ENCODE measurements at places on chromosomes 2 and 18.

- no peak for DNase-seq
Measured at GRCh38 chr18:27797484-27797883, 379.4 kb downstream of the CDH2 start.

GRCh38 chr2:218152777-218153176 lies 14.0 kb downstream of the CXCR1 start:
- DNase-seq, result no peak

GRCh38 chr2:84442888-84443287 lies 16.2 kb downstream of the SUCLG1 start:
- DNase-seq, result no peak

- DNase-seq, result no peak
Measured at GRCh38 chr18:61556862-61557261, 223.6 kb downstream of the CDH20 start.

DNA sequence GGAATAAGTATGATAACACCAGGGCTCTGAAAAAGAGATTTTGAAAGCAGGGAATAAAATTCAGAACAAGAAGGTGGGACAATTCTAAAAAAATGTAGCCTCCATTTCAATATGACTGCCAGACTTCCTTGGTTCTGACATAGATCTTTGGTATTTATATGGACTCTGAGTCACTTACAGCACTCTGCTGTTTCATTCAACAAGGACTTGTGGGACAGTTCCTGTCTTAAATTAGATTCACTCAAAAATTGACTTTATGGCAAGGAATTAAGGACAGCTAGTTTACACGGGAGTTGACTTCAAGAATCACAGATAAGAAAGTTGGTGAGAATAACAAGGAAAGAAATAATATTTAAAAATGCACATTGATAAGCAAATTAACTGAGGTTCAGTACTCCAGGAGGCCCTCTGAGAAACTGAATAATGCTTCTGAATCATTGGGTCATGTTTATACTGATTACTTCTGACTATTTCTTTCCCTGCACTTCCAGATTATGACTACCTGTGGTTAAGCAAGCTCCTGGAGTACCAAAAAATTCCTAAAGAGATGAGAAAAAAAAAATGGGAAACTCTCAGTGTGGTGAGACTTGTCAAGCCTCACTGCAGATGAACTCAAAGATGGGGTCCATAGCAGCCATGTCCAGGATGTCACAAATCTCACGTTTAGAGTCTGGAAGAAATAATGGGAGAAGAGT lies 828.3 kb upstream of the PIK3C3 start:
- DNase-seq, result no peak

DNA sequence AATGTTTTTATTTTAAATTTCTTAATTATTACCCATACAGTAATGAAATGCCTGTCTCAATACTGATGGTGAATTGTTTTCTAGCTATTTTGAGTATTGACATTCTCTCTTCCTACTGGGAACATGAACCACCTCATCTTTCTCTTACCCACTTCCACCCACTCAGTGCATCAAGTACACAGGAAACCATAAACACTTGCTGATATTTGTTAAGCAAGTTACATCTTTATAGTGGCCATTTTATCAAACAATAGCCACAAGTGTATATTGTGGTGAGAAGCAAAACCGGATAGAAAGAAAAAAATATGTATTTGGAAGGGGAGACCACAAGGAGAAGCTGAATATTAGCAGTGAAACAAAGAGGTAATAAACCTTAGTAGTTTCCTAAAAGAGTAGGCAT lies 368.1 kb upstream of the HNRNPA3 start:
- no peak for DNase-seq

GRCh38 chr2:189982780-189983394 lies 79.6 kb downstream of the MSTN start:
- DNase-seq, result no peak

GRCh38 chr2:120769787-120770120 lies 34.1 kb downstream of the GLI2 start:
- no peak for DNase-seq

GRCh38 chr2:15940661-15941480 lies 521 bp downstream of the MYCN start:
- no peak for DNase-seq

DNA sequence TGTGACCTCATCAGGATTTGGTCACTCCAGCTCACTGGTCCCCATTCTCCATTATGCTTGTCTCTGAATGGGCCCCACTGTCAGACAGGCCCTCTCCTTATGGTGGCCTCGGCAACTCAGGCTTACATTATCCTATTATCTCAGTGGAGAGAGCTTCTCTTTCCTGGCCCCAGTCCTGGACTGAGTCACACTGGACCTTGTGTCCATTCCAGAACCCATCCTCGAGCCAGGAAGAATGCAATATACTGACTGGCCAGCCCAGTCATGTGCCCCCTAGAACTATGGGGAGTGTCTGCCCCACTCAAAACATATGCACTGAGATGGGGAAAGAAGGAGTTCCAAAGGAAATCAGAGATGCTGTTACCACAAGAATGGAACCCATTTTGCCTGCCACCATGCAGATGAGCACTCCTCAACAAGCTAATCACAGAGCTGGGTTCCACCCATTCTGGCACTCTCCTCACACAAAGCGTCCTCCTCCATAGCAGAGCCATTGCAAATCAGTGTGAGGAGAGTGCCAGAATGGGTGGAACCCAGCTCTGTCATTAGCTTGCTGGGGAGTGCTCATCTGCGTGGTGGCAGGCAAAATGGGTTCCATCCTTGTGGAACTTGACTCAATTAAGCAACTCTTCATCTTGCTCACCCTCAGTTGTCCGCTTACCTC lies 71.9 kb downstream of the CHRNA1 start:
- no peak for DNase-seq

- no peak for DNase-seq
Measured at GRCh38 chr2:220767591-220768255, 804.4 kb downstream of the EPHA4 start.

DNA sequence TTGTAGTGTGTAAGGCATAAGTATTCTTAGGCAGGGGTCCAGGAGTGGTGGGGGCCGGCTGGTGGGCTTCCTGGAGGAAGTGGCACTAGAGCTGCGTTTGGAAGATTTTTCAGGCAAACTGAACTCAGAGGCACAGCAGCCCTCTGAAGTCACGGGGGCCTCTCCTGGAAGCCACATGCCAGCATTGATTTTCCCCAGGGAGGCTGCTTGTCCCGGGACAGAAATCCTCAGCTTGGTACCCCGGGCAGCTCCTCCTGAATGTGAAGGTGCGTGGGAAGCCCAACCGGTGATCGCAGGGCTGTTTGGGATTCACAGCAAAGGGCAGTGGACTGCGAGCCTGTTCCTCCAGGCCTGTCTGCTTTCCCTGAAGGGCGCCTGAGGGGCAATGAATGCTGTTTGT lies 1.6 kb upstream of the PDIA6 start:
- no peak for DNase-seq

DNA sequence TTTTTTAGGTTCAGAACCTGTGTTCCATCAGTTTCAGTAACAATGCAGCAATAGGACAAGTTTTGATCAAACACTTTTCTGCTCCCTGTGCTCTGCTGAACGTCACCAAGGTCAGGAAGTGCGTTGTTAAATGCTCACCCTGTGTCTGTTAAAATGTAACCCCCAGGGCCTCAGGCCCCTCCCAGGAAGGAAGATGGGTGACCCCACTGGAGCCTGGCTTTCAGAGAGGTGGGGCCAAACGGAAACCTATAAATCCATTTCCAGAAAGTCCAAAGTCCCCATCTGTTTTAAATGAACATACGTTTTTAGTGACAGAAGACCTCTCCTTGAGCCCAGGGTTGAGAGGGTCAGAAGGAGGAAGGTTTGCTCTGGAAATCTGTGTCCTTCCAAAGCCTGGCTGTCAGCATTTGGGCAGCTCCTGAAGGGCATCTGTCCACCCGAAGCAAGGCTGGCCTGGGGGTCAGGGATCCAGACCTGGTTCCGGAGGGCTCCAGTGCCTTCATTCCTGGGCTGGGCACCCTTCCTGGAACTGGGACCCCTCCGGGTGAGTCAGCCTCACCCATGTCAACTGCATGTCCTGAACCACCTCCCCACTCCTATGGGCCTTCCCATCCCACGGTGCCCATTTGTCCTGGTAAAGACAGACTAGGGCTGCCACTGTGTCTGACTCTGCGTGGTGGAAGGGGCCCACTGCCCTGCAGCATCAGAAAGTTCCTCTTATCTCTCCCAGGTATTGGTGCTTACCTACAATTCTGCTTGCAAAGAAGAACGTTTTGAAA lies 117.4 kb upstream of the COPS8 start:
- no peak for DNase-seq

DNA sequence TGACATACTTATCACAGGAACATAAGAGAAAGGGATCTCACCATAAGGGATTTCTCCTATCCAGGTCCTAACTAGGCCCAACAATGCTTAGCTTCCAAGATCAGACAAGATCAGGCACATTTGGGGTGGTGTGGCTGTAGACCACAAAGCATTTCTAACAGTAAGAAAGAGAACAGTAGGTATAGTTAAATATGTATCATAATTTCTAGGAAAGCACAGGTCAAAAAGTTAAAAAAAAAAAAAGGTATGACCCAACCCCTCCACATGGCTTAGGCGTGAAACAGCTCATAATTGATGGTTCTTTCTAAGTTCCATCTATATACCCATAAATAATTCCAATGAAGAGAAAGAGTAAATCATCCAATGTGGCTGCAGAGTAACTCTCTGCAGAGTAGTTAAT lies 6.9 kb downstream of the PRKD3 start:
- no peak for DNase-seq

DNA sequence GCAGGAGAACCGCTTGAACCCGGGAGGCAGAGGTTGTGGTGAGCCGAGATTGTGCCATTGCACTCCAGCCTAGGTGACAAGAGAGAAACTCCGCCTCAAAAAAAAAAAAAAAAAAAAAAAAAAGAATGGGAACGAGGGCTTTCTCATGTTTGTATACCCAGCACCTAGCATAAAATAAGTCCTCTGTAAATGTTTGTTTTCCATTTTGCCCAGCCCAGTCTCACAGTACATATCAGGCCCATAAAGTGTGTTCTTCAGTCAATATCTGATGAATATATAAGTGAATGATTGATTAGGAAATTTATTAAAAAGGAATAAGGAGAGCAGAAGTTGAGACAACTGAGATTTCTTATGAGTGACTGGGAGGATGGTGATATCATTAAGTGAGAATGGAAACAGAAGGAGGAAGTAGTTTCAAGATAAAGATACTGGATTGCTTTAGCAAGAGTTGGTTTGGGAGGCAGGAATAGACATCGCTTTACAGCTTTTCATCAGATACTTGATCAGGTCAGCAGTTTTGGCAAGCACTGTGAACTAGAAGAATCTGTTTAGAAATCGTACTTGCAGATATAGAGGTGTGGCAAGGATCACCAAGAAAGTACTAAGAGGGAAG lies 327.5 kb downstream of the KIAA1328 start:
- no peak for DNase-seq

DNA sequence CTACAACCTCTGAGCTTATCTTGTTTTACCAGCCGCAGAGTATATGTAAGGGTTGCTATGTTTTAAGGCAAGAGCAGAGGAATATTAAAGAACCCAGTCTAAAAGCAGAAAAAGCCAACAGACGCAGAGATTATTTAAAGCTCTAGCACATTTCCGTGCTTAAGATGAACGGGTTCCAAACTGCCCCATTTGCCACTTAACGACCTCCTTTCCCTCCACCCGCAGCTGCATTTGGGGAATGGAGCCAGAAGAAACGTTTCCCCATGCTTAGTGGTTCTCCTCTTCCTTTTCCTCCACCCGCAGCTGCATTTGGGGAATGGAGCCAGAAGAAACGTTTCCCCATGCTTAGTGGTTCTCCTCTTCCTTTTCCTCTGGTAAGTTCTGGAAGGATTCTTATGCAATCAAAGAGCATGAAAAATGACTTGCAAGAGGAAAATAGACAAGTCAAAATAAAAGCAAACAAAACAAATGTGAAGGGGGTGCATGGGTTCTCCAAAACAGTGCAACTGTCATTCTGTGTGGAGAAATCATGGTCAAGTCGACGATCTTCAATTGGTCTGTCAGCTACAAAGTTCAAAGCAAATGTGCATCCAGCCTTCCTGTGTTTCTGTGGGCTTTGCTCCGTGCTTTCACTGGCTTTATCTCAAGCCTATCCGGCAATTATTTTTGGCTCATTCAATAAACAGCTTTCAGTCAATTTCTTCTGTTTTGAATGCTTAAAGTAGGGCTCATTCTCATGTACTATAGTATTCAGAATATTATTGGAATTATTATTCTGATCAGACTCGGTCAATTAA lies 57.8 kb downstream of the DIPK1C start:
- DNase-seq, result no peak

GRCh38 chr2:52327641-52328040 lies 1295.7 kb upstream of the NRXN1 start:
- no peak for DNase-seq

DNA sequence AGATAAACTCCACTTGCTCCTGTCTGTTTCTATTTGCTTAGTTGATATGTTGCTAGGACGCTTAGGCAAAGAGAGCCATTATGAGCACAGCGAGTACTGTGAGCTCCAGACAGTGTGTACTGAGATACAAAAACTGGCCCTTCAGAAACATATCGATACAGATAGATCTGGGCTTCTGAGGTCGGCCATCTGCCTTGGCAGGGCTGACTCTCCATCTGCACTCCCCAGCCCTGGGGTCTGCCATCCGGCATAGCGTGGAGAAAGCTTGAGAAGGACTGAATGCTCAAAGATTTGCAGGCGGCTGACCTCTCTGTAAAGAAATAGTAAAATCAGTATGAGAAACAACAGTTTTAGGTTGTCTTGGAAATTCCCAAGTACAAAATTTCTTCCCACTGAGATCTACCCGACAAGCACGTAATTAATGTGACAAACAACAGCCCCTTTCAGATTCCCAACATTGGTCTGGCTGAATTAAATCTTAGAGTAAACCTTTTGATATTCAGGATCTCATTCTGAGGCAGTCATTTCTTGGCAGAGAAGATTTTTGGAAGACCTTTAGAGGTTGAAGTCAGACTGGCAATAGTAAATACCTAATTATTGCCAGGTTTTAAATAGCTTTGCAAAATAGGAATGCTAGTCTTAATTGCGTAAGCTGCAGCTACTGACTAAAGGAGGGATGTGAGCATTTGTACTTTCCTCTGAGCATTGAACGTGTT lies 127.4 kb downstream of the CHST9 start:
- DNase-seq, result no peak

GRCh38 chr2:109528811-109529501 lies 84.8 kb downstream of the SEPTIN10 start:
- no peak for DNase-seq

DNA sequence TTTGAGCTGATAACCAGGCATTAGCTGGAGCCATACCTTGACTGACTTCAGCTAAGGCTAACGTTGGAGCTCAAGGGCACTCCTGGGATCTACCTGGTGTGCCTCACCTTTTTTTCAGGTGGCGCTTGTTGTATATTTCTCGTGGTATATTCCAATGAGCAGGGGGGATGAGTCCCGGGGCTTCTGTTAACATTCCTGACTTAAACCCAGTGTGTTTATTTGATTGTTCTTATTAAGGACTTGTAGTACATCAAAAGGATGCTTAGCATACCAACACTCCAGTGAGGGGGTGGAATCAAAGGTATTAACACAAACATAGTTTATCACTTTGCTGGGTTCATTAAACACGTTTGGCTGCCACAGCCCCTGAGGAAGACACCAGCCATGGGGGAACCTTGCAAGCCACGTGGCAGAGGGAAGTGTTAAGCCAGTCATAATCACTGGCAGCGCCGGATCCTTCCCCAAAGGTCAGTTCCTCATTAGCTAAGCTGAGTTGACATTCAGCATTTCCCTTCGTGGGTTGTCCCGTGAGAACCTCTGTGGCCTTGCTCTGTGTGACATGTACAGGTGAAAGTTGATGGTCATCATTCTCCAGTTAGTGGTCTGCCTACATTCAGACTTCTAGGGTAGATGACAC lies 119.5 kb upstream of the MCFD2 start:
- no peak for DNase-seq

- DNase-seq, result no peak
Measured at GRCh38 chr2:2664989-2665833, 334.1 kb upstream of the MYT1L start.

- DNase-seq, result no peak
Measured at GRCh38 chr18:22129778-22130177, 39.6 kb upstream of the GATA6 start.
